ENCODE measurements at places on chromosomes 5 and 9.

- DNase-seq: no peak
These were observed 23.2 kb downstream of the RETREG1 start for GRCh38 chr5:16593628-16594027.

GRCh38 chr5:143245929-143246561 is 157.4 kb downstream of the NR3C1 start:
- DNase-seq: no peak

- no peak for DNase-seq
These were observed 1.8 kb downstream of the SCAMP1 start for GRCh38 chr5:78362220-78362619.

GRCh38 chr5:36948041-36948440 is 71.5 kb downstream of the NIPBL start:
- DNase-seq: no peak

DNA sequence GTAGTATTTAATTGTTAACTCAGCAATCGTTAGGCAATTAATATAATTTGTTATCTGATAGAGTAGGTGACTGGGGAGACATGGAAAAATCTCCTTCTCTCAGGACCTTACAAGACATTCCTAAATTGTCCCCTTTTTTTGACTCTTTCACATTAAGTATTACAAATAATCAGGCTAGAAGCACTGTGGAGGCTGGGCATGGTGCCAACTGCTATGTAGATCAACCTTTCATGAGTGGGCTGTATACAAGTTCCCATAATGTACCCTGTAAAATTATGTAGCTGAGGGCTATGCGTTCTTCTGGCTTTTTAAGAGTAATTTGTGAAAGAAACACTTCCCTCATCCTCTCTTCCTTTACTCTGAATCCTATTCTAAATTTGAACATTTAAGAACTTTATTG is 140.2 kb downstream of the NFIB start:
- no peak for DNase-seq

- no peak for DNase-seq
These were observed 8.0 kb downstream of the BRD3 start for GRCh38 chr9:134059661-134060395.

GRCh38 chr5:125348221-125348692 is 601.8 kb upstream of the ZNF608 start:
- DNase-seq: no peak

DNA sequence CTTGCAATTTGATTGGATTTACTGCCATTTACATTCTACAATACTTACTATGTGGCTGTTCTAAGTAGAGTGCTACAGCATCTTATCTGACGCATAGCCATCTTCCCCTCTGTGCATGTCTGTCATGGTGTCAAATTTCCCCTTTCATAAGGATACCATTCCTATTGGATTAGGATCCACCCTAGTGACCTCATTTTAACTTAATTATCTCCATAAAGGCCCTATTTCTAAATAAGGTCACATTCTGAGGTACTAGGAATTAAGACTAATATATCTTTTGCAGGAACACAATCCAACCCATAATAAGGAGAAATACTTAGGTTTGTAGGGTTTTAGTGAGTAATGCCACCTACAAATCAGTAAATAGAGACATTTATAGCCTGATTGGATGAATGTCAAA is 268.0 kb downstream of the ADAMTSL1 start:
- DNase-seq: no peak

DNA sequence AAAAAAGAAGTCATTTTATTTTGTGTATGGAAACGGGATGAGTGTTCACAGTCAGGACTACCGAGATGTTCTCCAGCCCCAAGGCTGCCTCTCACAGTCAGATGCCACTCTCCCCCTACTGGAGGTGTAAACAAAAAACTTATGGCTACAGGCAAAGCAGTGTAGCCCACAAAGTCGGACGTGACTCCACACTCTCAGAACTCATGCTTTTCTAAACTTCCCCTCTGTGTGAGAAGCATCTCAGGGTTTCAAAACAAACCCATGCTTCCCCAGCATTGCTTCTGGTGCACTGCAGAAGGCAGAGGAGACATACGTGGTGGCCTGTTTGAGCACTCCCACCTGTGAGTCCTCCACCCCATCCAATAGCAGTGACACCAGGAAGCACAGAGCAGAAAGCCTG is 580.3 kb downstream of the BNC2 start:
- no peak for DNase-seq

DNA sequence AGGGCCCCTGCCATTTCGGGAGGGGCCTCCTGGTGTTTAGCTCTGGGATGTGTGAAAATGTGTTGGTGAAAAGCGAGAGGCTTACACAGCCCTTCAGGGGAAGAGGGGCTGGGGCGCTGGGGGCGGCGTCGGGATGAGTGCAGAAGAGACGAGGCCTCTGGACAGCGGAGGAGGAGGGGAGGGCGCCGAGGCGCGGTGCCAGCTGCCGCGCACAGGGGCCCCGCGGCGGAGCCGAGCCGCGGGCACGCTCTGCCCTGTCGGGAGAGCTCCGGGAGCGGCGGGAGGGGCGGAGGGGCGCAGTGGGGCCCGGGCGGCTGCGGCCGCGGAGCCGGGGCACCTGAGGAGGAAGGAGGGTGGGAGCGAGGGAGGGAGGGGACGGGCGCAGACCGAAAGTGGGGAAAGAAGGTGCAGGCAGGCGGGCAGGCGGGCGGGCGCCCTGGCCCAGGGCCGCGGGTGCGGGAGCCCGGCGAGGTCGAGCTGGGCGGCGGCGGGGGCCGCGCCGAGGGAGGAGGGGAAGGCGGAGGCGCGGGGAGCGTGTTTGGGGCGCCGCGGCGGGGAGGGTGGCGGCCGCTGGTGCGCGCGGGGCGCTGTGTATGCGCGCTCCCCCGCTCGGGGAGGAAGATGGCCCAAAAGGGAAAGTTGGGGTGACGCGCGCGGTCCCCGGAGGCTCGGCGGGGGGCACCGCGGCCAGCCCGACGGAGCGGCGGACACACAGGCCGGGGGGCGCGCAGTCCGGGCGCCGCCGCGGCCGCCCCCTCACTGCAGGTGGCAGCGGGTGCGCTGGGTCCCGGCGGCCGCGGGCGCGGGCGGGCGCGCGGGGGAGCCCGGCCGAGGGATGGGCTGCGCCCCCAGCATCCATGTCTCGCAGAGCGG is at the start of gene PDE8B:
Gene PDE8B (plus strand): TSS at position 590 of the 873 bp plus-strand sequence. CDS start 246 bp downstream, at position 836.
- DNase-seq: no peak

GRCh38 chr9:76629205-76629990 is 134.8 kb upstream of the PCA3 start:
- no peak for DNase-seq

- no peak for DNase-seq
These were observed 81.3 kb upstream of the IER5L start for GRCh38 chr9:129259375-129259774.

- no peak for DNase-seq
These were observed 20.3 kb downstream of the LPCAT1 start for GRCh38 chr5:1503241-1504068.

GRCh38 chr9:33178972-33179697 is 12.0 kb upstream of the B4GALT1 start:
- no peak for DNase-seq

DNA sequence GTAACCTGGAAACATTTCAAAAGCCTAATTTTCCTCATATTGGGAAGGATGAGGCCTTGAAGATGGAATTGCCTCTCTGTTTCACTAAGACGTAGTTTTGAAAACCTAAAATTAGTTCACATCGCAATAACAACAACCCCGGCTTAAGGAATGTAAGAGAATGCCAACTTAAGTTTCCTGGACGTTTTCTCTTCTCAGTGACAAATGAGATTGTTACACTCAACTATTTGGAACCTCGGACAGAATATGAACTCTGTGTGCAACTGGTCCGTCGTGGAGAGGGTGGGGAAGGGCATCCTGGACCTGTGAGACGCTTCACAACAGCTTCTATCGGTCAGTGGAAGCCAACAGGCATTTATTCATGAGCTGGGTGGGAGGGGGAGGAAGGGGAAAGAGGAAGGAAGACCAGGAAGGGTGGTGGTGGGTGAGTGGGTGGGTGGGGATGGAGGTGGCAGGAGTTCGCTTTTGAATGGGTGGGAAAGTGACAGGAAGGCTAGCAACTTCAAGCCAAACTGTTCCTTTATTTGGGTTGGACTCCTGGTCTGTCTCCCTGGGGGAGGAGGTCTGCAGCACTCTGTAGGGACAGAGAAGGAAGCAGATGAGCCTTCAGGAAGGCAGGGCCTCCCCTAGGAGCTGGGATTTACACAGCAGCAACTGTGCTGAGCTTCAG is 83.4 kb downstream of the TEK start:
- no peak for DNase-seq

- DNase-seq: no peak
These were observed 437.9 kb upstream of the PAPPA start for GRCh38 chr9:115715666-115716065.

DNA sequence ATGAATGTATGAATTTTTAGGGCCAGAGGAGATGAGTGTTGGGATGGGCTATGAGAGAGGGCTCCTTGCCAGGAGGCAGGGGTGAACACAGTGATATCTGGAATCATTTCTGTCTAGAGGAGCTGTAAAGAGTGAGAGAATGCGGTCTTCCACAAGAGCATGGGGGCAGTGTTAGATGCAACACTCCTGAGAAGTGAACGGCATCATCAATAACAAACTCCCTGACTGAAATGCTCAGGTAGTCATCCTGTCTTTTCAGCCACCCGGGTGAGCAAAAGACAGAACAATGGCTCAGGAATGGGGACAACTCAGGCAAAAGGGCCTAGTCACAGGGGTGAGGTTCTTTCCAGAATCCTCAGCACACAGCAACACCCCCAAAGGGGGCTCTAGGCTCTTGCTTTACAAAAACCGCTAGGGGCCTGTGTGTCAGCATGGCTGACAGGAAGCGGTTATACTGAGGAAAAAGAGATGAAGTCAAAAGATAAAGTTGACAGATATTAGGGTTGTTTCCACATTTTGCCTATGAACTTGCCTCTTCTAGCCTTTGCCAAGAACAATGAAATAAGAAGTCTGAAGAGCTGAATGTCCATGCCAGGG is 104.6 kb upstream of the LRRTM2 start:
- DNase-seq: no peak

DNA sequence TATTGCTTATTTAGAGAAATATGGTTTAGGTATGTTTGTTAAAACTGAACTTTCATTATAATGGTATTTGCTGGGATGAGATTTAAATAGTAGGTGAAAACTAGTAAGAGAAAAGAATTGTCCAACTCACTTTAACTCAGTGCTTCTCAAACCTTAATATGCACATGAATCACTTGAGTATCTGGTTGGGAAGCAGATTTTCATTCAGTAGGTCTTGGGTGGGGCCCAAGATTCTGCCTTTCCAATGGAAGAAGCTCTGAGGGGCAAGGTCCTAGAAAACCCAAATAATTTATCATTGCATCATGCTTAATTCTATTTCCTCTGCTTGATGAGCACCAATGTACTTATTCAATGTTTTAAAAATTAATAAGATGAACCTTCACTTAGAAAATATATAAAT is 262.6 kb downstream of the KIAA0825 start:
- DNase-seq: no peak

- no peak for DNase-seq
These were observed 18.8 kb downstream of the SNCAIP start for GRCh38 chr5:122330881-122331280.

DNA sequence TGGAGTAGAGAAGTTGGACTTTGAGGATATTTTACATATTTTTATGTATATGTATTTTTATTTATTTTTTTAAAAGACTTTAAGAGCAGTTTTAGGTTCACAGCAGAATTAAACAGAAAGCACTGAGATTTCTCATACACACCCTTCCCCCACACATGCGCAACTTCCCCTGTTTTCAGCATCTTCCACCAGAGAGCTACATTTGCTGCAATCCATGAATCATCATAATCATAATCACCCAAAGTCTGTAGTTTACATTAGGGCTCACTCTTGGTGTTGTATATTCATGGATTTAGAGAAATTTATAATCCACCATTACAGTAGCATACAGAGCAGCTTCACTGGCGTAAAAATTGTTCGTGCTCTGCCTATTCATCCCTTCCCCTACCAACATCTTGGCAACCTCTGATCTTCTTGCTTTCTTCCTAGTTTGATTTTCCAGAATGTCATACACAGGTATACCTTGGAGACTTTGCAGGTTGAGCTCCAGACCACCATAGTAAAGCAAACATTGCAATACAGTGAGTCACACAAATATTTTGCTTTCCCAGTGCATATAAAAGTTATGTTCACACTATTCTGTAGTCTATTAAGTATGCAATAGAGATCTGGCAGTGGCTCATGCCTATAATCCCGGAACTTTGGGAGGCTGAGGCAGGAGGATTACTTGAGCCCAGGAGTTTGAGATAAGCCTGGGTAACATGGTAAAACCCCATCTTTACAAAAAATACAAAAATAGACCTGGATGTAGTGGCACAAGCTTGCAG is 9.6 kb upstream of the CCDC171 start:
- DNase-seq: no peak

DNA sequence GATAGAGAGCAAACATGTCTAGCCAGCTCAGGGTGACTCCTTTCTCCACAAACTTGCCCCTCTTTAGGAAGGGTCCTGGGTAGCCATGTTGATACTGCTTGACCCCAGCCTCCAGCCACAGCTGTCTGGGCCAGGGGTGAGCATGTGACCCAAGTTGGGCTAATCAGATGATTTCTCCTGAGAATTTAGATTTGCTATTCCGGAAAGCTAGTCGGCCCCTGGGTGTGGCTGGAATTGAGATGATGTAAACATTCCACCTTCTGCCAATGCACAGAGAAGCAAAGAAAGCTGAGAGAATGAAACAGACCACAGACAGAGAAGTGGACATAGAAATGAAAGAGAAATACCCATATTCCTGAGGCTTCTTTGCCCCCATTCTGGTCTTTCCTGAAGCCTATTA is 17.8 kb upstream of the B4GALT1 start:
- DNase-seq: no peak

- DNase-seq: no peak
These were observed 124.8 kb upstream of the RAD23B start for GRCh38 chr9:107158321-107158720.

- DNase-seq: no peak
These were observed 118.3 kb upstream of the VCAN start for GRCh38 chr5:83353231-83353630.

DNA sequence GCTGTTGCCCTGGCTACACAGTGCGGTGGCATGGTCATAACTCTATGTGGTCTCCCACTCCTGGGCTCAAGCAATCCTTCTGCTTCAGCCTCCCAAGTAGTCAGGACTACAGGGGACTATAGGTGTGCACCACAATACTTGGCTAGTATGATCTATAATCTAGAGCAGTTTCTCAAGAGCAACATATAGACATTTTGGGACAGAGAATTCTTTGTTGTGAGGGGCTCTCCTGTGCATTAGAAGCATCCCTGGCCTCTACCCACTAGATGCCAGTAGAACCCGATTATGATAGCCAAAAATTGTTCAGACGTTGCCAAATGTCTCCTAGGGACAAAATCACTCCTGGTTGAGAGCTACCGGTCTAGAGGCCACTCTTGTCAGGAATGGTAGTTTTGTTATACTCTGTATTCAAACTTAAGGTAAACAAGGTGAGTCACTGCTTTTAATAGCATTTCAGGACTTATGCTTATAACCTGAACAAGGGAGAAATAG is 7.2 kb downstream of the ANKHD1 start:
- DNase-seq: no peak

DNA sequence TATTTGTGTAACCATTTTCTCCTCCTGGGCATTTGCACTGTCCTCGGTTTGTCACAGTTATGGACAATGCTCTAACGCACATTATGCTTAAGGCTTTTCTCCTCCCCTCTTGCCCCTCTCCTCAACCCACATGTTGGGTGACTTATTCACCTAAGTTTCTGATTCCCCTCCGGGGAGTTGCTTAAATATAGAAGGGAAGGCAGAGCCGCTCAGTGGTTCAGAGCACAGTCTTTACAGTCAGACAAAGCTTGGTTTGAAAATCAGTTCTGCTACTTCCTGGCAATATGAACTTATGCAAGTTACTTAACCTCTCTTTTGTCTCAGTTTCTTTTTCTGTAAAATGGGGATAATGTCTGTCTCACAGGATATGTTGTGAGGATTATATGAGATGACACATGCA is 41.2 kb upstream of the SPRY4 start:
- no peak for DNase-seq

GRCh38 chr5:7779019-7780005 is 71.6 kb downstream of the CFAP90 start:
- DNase-seq: no peak

Measured in CD4-positive, alpha-beta T cell treated with Interleukin-6 at 100 ng/mL for 8 hours (primary cell).